ENCODE measurements at places on chromosomes 5 and 9. TPM values are rescaled to one million over a fixed set of nuclear protein-coding genes. Genes with fewer than 3 reads are reported as not detected.

- H3K36me3 ChIP-seq: no peaks in the 10 kb centered on the region
- H3K27ac ChIP-seq: peak overlapping the region; percentile 4
- no peaks in the 10 kb centered on the region for H3K27me3 ChIP-seq
- DNase-seq: peak; percentile 55
These were observed 111.9 kb downstream of the NR6A1 start for GRCh38 chr9:124659099-124659659.

- no peaks in the 10 kb centered on the region for H3K4me1 ChIP-seq
- no peak overlapping the region for H3K4me3 ChIP-seq
- no peaks in the 10 kb centered on the region for H3K27me3 ChIP-seq
- DNase-seq: no peak
- peaks cover 12% of the 10 kb centered on the region for H3K36me3 ChIP-seq
These were observed 147.9 kb downstream of the PIP5K1B start for GRCh38 chr9:68852941-68853340.

- H3K4me1 ChIP-seq: peaks cover 23% of the 10 kb centered on the region
- DNase-seq: no peak
- H3K27me3 ChIP-seq: no peaks in the 10 kb centered on the region
- H3K36me3 ChIP-seq: peaks cover 3% of the 10 kb centered on the region
These were observed 18.1 kb downstream of the GPBP1 start for GRCh38 chr5:57191986-57192385.

DNA sequence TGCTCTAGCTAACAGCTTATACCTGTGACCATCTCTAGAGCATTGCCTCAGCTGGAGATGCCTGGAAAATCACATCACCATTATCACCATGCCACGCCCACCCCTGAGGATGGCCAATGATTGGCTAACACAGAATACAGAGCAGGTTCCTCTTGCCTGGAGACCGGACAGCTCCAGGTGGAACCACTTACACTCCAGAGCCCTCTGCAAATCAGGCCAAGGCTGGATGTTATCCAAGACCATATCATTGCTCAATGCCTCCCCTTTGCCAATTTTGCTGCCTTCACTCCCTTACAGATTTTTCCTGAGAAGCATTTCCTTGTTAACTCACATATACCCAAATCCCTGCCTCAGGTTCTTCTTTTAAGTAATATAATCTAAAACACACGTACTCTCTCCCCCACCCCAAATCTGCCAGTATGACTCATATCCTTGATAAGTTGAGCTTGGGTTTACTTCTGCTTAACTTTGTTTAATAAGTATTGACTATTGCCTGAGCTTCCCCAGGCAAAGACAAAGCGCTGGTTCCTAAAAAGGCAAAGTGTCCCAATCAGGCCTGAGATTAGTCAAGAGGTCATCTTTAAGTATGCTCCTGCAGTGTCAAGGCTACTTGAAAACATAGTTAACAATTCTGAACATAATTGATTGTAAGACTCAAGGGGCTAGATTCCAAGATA lies 309.6 kb downstream of the EPB41L4A start:
- H3K36me3 ChIP-seq: no peaks in the 10 kb centered on the region
- no peaks in the 10 kb centered on the region for H3K27me3 ChIP-seq
- no peak overlapping the region for H3K27ac ChIP-seq
- DNase-seq: no peak
- H3K4me3 ChIP-seq: no peak overlapping the region

- no peak overlapping the region for H3K27ac ChIP-seq
- no peak for DNase-seq
- H3K27me3 ChIP-seq: no peaks in the 10 kb centered on the region
- H3K4me3 ChIP-seq: no peak overlapping the region
These were observed 180.8 kb upstream of the GAS1 start for GRCh38 chr9:87127978-87128614.

- H3K27me3 ChIP-seq: no peaks in the 10 kb centered on the region
- DNase-seq: no peak
- H3K36me3 ChIP-seq: no peaks in the 10 kb centered on the region
- no peak overlapping the region for H3K27ac ChIP-seq
These were observed 20.1 kb upstream of the TMEM245 start for GRCh38 chr9:109139851-109140250.

DNA sequence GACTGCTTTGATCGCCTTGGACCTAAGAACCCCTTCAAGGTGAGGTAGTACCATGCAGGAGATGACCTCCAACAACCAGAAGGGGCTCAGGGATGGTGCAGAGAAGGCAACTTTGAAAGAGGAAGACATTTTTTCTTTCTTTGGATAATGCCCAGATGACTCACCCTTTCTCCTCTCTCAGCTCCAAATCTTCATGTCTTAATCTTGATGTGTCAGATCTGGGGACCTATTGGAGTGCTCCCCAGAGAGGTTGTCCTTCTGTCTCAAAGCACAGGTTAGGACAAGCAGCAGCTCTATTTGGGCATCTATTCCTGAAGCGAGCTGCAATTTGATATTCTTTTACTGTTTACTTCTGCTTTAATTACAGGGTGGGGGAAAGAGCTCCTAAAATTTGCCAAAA lies 229.9 kb upstream of the MAP3K1 start:
- H3K27me3 ChIP-seq: no peaks in the 10 kb centered on the region
- no peak overlapping the region for H3K4me3 ChIP-seq
- H3K4me1 ChIP-seq: peaks cover 62% of the 10 kb centered on the region
- H3K27ac ChIP-seq: no peak overlapping the region
- H3K36me3 ChIP-seq: no peaks in the 10 kb centered on the region

- H3K36me3 ChIP-seq: peaks cover 48% of the 10 kb centered on the region
- no peaks in the 10 kb centered on the region for H3K27me3 ChIP-seq
- no peak for DNase-seq
- no peak overlapping the region for H3K4me3 ChIP-seq
These were observed 11.3 kb downstream of the FBXO38 start for GRCh38 chr5:148395031-148395430.

GRCh38 chr9:91405343-91406077 lies 18.1 kb downstream of the NFIL3 start:
- H3K36me3 ChIP-seq: no peaks in the 10 kb centered on the region
- no peaks in the 10 kb centered on the region for H3K27me3 ChIP-seq
- no peak for DNase-seq

DNA sequence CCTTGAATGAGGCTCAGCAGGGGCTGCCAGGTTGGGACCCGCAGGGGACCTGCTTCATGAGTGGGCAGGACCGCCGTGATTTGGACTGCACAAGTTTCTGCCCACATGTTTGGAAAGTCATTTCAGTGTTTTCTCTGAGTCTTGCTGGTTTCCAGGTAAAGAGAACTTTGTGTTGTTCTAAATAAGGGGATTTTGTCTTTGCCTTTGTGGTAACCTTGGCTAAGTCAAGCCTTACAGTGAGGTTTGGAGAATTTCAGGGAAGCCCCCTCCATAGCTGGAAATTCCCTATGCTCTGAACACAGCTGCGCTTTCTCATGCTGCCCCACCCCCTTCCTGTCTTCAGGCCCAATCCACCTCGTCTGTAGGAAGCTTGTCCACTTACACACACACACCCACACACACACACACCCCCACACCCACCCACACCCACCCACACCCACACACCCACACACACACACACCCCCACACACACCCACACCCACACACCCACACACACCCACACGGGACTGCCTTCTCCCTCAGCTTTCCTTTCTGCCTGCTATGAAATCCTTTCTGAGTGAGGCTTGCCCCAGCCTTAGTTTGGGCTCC lies 270.1 kb downstream of the HSPA4 start:
- no peaks in the 10 kb centered on the region for H3K36me3 ChIP-seq
- no peak overlapping the region for H3K4me3 ChIP-seq
- DNase-seq: peak; percentile 51

DNA sequence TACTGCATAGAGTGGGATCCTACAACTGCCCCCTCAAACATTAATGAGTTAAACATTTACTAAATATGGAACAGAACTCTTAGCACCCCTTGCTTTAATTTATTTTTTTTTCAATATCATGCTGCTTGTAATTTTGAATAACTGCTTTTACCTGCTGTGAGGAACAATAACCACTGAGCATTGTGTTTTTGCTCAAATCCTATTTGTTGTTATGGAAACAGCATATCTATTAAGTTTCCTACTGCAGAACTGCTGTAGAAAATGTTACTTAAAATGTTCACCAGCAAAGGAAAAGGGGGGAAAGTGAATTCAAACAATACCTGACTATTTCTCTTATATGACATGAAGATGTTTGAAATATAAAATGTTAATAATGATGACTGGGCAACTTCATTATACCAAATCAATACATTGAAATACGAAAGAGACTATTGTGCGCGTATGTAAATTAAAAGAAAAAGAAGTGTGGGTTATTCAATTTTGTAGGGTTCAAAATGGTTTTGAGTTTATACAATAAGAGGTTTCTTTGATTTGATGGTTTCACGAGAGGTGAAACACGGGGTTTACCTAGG lies 1043.8 kb upstream of the NUDT12 start:
- H3K4me1 ChIP-seq: no peaks in the 10 kb centered on the region
- no peaks in the 10 kb centered on the region for H3K36me3 ChIP-seq
- H3K4me3 ChIP-seq: no peak overlapping the region

DNA sequence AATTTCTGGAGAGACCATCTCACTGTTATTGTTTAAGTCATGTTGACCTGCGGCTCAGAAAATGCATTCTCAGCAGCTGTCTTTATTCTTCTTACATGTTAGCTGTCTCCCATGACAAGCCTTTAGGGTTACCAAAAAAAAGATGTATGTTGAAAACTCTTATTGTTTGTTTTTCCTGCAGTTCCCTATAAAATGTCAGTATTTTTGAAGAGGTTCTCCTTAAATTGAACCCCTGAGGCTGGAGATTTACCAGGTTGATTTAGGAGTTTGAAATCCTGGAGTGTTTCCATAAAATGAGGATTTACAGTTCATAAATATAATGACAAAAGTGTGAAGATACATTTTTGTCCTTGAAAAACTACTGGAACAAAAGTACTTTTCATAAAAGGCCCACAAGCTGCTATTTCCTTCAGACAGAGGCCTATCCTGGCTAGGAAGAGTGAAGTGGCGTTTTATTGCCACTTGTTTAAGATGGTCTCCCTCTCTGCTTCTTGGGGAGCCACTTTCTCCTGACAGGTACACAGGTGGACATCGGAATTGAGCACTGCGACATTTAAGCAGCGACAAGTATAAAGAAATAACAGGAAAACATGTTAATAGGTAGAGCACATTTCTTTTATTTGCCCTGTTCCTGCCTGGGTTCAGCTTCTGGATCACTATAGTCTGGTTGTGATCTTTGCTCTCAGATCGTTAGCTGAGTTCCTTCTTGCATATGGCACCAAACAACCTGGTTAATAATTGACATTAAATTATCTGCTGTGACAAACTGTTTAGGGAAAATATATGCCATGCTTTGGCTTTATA lies 344.8 kb upstream of the RPS23 start:
- no peak overlapping the region for H3K4me3 ChIP-seq
- H3K27me3 ChIP-seq: no peaks in the 10 kb centered on the region
- no peaks in the 10 kb centered on the region for H3K36me3 ChIP-seq
- no peak overlapping the region for H3K27ac ChIP-seq
- no peaks in the 10 kb centered on the region for H3K4me1 ChIP-seq

DNA sequence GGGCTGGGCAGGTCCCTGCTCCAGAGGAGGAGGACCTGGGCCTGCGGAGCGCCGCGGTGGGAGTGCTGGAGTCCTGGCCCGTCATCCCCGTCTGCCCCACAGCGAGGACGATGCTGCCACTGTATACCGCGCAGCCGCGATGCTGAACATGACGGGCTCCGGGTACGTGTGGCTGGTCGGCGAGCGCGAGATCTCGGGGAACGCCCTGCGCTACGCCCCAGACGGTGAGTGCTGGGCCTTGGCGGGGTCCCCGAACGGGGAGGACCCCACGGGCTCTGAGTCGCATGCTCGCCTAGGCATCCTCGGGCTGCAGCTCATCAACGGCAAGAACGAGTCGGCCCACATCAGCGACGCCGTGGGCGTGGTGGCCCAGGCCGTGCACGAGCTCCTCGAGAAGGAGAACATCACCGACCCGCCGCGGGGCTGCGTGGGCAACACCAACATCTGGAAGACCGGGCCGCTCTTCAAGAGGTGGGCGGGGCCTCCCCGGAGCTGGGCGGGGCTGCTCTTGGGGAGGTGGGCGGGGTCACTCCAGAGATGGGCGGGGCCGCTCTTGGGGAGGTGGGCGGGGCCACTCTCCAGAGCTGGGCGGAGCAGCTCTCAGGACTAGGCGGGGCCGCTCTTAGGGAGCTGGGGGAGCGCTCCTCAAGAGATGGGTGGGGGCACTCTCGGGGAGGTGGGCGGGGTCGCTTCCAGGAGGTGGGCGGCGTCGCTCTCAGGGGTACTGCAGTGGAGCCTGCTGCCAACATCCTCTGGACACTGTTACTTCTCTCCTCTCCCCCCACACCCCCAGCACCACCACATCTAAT lies 13.1 kb downstream of the LRRC26 start:
- H3K27ac ChIP-seq: no peak overlapping the region
- no peaks in the 10 kb centered on the region for H3K27me3 ChIP-seq
- no peaks in the 10 kb centered on the region for H3K36me3 ChIP-seq

DNA sequence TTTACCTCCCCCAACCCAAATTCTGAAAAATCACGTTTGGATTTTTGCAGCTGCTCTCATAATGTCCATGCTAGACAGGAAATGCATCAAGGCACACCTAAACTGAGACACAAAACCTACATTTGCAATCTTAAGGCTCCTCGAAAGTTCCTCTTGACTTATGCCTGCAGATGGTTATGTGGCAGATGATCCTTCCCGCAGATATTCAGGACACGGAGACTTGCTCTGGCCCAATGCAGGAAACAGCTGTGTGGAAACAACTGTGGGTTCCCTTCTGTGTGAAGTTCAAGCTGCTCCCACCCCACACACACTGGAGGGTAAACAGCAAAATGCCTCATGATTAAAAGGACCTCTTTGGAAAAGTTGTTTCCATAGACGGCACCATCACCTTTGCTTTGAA lies 253.8 kb downstream of the EBF1 start:
- no peak overlapping the region for H3K4me3 ChIP-seq
- H3K4me1 ChIP-seq: peaks cover 67% of the 10 kb centered on the region
- no peaks in the 10 kb centered on the region for H3K36me3 ChIP-seq
- H3K27ac ChIP-seq: peak overlapping the region; percentile 76
- no peaks in the 10 kb centered on the region for H3K27me3 ChIP-seq

- H3K36me3 ChIP-seq: no peaks in the 10 kb centered on the region
- no peak for DNase-seq
- H3K27ac ChIP-seq: no peak overlapping the region
- no peak overlapping the region for H3K4me3 ChIP-seq
- no peaks in the 10 kb centered on the region for H3K4me1 ChIP-seq
These were observed 122.5 kb upstream of the RUSC2 start for GRCh38 chr9:35367451-35367850.

Gene PPP3R2
- not detected for polyA plus RNA-seq

Gene ARHGEF39
- polyA plus RNA-seq: 0.35 TPM

Gene ARHGAP26
- 1.8 TPM for polyA plus RNA-seq

Gene FOXB2
- not detected for polyA plus RNA-seq

Gene PCDHA9
- not detected for polyA plus RNA-seq

Gene POLE3
- polyA plus RNA-seq: 60.7 TPM

Gene NOL6
- polyA plus RNA-seq: 36.5 TPM

Gene GBGT1
- 19.6 TPM for polyA plus RNA-seq

Gene PKD2L2
- polyA plus RNA-seq: 0.09 TPM
